Omental fat pad (tissue), 4 donors: ENCODE measurements at places on chromosomes 7 and 10. TPM values are rescaled to one million over a fixed set of nuclear protein-coding genes. Genes with fewer than 3 reads are reported as not detected.

Gene CALML3
- total RNA-seq, result not detected

Gene SRGN
- 418 TPM for total RNA-seq

Gene HYAL4
- not detected for total RNA-seq

Gene SLC16A9
- total RNA-seq, result 2.3 TPM

Gene ZNF282
- total RNA-seq, result 15.5 TPM

Gene CFAP46
- not detected for total RNA-seq

Gene MACC1
- total RNA-seq, result 1.2 TPM

Gene PLXNA4
- total RNA-seq, result 46.7 TPM

Gene TRIM73
- total RNA-seq, result 2.0 TPM

Gene MYOZ1
- total RNA-seq, result 0.82 TPM

Gene CALML5
- total RNA-seq, result not detected

Gene LEP
- total RNA-seq, result 306 TPM

DNA sequence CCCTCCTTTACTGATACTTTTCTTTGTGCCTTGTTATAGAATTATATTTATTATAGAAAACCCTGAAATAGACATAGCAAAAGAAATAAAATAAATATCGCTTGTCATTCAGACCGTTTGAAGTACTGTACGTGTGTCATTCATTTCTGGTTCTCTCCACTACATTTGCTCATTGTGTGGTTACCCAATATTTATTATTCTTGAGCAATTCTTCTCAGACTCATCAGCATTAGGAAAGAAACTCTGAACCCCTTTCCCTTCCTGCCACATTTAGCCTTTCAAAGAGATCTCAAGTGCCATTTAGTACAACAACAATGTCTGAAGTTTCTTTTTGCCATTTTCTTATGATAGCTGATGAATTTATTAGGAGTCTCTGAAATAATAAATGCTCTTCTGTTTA, 154.1 kb downstream of the KIAA1217 start:
- no peak for DNase-seq

DNA sequence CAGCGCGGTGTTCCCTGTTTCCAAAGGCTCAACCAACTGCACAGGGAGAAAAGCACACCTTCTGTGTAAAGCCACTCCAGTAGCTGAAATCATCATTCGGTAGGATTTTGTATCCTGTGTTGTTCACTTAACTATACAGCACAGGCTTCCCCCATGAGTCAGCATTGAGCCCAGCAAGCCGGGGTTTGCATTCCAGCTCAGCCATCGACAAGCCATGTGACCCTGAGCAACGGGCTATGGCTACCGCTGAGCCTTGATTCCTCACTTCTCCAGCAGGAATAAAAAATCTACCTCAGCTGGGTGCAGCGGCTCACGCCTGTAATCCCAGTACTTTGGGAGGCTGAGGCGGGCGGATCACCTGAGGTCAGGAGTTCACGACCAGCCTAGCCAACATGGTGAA, 44.1 kb upstream of the ATP6V0A4 start:
- no peak for DNase-seq

- no peak for DNase-seq
Observed at GRCh38 chr10:126331101-126331500, 57.2 kb downstream of the ADAM12 start.

GRCh38 chr10:47042199-47042473, 130.9 kb downstream of the PTPN20 start:
- DNase-seq, result no peak

- DNase-seq, result no peak
Observed at GRCh38 chr10:51004776-51005175, 69.5 kb upstream of the PRKG1 start.

- DNase-seq, result no peak
Observed at GRCh38 chr10:5373307-5373706, 8.5 kb downstream of the UCN3 start.

GRCh38 chr10:30986053-30986555, 45.6 kb downstream of the ZNF438 start:
- DNase-seq, result no peak

GRCh38 chr7:33591490-33591889, 313.8 kb upstream of the BMPER start:
- no peak for DNase-seq

GRCh38 chr10:73131301-73131700, 21.0 kb downstream of the NUDT13 start:
- no peak for DNase-seq

- DNase-seq, result no peak
Observed at GRCh38 chr10:100183481-100183880, 2.3 kb downstream of the ERLIN1 start.

GRCh38 chr7:48052748-48053147, 17.4 kb downstream of the C7orf57 start:
- no peak for DNase-seq

GRCh38 chr7:150556521-150557138, 10.6 kb upstream of the GIMAP4 start:
- no peak for DNase-seq

GRCh38 chr7:11221984-11222383, 248.3 kb downstream of the PHF14 start:
- no peak for DNase-seq

- DNase-seq, result no peak
Observed at GRCh38 chr10:599767-600166, 89.7 kb downstream of the DIP2C start.

- DNase-seq, result no peak
Observed at GRCh38 chr7:154929006-154929726, 73.8 kb downstream of the PAXIP1 start.

DNA sequence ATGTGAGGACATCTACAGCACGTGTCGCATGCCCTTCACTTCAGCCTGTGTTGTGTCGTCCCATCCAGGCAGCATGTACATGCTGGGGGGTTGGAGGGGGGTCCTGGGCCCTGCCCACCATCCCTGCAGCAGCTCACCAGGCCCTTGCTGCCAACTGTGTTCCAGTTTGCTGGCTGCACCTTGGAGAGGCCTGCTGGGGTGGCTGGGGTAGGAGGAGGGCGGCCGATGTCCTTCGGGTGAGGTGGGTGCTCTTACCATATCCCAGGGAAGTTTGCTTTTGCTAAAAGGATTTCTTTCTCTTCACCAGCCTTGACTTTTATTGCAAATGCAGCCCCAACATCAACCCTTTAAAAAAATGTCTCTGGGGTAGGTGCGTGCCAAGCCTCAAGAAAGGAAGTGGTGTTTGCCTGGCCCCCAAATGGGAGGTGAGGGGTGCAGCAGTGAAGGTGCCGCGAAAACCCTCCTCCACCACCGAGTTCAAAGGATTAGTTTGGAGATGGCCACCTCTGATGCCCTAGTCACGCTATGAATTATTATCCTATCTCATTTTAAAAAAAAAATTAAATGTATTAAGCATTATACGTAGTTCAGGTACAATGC, 165.8 kb upstream of the KLF6 start:
- no peak for DNase-seq

- no peak for DNase-seq
Observed at GRCh38 chr10:132458071-132458585, 61.1 kb downstream of the PWWP2B start.

DNA sequence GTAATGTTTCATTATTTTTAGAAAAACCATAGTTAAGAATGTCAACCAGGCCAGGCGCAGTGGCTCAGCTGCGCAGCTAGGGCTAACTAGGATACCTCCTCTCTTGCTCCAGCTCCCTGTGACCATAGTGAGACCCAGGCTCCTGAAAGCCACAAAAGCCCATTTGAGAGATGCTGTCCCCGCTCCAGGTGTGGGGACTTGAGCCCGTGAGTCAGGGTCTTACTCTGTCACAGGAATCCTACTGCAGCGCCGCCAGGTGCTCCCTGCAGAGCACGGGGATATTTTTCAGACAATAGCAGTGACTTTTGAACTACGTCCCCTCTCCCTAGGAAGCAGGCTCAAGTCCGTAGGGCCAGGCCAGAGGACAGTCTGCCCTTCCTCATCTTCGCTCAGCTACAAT, 75.6 kb upstream of the NRBF2 start:
- DNase-seq, result no peak
